ENCODE measurements at places on chromosomes 1 and 21.

- DNase-seq, result no peak
These were observed 91.2 kb upstream of the JUN start for GRCh38 chr1:58874757-58875755.

GRCh38 chr1:197763307-197763706 lies 12.0 kb downstream of the DENND1B start:
- DNase-seq, result no peak

DNA sequence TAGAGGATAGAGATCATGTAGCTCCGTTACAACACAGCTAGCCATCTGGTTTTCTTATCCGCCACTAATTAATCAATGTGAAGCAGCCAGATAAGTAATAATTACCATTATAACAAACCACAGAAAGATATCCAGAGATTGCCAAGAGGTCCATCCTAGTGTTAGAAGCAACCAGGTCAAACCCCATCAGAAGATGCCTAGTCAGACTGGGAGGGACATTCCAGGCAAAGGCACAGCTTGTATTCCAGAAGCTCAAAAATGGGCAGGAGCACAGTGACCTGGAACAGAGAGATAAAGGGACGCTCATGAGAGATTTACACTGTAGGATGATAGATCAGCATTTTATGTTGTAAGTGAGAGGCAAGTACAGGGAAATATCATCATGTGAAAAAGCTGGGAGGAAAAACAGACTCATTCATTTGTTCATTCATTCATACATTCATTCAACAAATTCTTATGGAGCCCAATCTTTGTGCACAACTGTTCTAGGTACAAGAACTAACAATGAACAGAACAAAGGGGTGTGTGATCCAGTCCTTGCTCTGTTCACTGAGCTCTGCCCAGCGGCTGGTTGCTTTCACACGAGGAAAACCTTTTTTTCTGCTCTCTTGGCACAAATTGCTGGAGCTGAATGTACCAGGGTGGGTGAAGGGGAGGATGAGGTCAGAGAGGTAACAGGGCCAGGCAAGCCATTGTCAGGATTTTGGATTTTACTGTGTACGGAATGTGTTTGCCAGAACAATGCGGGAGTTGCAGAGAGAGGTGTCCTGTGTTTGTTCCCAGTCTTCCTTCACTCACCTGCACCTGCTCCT lies 240.8 kb upstream of the FGGY start:
- DNase-seq, result no peak

- DNase-seq, result no peak
These were observed 69.4 kb downstream of the EVA1C start for GRCh38 chr21:32481875-32482408.

GRCh38 chr1:244212219-244212618 lies 161.1 kb downstream of the ZBTB18 start:
- no peak for DNase-seq

- DNase-seq, result no peak
These were observed 91.0 kb upstream of the ATP1B1 start for GRCh38 chr1:169015464-169015863.

DNA sequence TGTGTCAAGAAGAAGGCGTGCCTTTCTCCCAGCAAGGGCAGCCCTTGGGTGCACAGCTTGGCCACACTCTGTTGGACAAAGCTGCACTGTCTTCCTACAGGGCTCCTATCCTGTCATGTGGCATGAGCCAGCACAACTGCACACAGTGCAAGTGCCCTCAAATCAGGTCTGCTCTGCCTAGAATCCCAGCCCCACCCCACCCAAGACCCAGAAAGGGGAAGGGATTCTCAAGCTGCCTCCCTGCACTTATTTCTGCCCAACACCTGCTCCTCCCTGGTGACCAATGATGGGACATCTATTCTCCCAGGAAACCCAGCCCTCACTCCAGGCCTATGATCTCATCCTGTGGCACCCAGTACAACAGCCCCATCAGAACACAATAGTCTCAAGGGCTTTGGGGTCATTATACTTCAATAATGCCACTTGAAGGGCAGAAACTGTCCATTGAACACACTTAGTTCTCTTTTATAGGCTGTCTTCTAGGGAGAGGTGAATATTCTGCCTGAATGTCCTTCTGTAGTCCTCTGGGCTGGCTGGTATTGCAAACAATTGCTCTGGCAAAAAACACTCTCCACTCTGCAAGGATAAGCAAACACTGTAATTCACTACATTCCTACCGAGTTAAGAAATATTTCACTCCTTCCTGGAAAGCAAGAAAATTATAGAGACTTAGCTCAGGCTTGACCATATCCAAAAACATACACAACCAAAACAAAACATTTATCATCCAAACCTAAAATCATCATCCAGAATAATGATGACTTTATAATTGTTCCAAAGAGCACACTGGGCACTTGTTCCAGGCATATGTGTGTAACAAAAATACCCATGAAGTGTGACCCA lies 43.1 kb upstream of the IGSF3 start:
- no peak for DNase-seq

- DNase-seq, result no peak
These were observed 46.6 kb upstream of the MAB21L3 start for GRCh38 chr1:116064616-116065015.

DNA sequence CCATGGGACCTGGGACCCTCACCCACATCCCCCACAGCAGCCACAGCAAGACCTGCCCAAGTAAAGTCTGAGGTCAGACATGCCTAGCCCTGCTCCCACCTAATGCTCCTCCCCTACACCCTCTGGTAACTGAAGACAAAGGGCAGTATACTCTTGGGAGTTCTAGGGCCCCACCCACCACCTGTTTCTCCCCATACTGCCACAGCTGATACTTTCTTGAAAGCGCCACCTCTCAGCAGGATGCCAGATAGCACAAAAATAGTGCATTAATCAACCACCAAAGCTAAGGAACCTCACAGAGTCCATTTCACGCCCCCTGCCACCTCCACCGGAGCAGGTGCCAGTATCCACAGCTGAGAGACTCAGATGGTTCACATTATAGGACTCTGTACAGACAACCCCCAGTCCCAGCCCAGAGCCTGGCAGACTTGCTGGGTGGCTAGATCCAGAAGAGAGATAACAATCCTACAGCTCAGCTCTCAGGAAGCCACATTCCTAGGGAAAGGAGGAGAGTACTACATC lies 238.1 kb downstream of the LRRC40 start:
- DNase-seq, result no peak

GRCh38 chr1:174818014-174818616 lies 181.6 kb upstream of the CACYBP start:
- DNase-seq, result no peak

- DNase-seq, result no peak
These were observed 93.1 kb downstream of the RGL1 start for GRCh38 chr1:183898001-183898396.

DNA sequence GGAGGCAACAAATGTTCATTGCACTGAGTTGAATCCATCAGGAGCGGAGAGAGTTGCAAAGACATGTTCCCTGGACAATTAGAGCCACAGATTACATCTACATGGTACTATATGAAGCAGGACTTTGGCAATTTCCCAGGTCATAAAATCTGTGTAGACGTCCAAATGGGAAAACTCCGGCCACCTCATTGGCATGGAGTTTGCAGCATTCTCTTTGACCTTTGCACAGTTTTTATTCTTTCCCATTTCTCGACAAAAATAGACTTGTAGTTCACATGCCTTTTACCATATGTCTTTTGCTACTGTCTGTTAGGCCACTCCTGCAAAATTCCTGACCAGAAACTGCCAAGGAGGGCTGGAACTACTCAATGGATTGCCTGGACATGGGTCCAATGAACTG lies 48.2 kb downstream of the UBE2T start:
- DNase-seq, result no peak
